ENCODE measurements at places on chromosomes 13 and 19.

GRCh38 chr13:110424569-110425443 lies 117.7 kb downstream of the COL4A2 start:
- DNase-seq, result no peak

DNA sequence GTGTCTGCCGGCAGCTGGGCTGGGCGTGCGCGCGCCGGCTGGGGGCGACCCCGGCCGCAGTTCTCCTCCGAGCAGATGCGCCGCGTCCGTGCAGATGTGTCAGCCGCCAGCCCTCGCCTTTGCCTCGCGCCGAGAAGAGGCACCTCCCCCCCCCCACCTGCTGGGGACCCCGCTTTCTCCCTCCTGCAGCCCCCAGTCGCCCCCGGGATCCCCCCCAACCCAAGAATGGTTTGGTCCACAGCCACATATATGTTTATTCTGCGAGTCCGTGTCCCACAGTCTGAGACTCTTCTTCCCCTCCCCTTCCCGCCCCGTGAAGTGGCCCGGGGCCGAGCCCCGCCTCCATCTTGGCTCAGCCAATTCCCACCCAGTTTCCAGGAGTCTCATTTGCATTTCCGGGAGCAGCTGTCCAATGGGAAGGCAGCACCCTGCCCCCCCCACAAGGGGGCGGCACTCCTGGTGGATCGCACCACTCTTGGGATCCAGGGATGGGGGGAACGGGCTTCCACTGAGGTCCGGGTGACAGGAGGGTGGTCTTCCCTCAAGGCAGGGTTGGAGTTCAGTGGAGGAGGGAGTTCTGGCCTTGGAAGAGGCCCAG lies 8.6 kb downstream of the ISOC2 start:
- peak; percentile 83 for DNase-seq

DNA sequence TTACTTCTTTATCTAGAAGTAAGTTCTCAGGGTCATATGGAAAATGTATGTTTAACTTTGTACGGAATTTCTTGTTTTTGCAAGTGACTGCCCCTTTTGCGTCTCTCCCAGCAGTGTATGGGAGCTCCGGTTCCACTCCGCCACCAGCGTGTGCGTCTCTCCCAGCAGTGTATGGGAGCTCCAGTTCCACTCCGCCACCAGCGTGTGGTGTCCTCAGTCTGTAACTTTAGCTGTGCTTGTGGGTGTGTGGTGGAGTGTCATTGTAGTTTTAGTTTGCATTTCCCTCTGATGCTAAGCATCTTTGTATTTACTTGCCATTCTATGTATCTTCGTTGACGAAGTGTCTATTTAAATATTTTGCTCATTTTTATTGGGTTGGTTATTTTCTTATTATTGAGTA lies 2.4 kb downstream of the CUL4A start:
- DNase-seq, result no peak

GRCh38 chr13:77574096-77574495 lies 38.6 kb downstream of the SCEL start:
- no peak for DNase-seq

GRCh38 chr19:48182434-48182833 lies 12.0 kb downstream of the ZSWIM9 start:
- DNase-seq, result no peak

- DNase-seq, result no peak
Measured at GRCh38 chr13:111058796-111059506, 56.2 kb upstream of the ARHGEF7 start.

DNA sequence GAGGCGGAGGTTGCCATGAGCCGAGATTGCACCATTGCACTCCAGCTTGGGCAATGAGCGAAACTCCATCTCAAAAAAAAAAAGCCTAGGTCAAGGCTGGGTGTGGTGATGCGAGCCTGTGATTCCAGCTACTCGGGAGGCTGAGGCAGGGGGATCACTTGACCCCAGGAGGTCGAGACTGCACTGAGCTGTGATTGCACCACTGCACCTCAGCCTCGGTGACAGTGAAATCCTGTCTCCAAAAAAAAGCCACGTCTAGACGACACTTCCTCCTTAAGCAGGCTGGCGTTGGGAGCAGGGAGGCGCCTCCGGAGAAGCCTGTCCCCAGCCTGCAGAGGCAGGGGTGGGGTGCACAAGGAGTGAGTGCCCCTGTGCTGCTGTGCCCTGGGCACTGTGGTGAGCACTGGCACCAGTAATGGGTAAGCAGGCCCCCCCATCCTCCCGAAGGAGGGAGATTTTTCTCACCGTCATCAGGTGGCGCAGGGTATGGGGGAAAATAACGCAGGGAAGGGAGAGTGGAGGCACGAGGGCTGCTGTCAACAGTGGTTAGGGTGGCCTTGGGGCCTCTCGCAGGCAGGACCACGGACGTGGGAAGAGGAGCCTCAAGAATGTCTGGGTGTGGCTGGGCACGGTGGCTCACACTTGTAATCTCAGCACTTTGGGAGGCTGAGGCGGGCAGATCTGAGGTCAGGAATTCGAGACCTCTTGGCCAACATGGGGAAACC lies 706 bp downstream of the P2RY11 start:
- DNase-seq, result no peak

- no peak for DNase-seq
Measured at GRCh38 chr13:112466132-112467058, 90.2 kb downstream of the SPACA7 start.

- DNase-seq, result no peak
Measured at GRCh38 chr19:54099190-54099902, 1.3 kb downstream of the OSCAR start.

- no peak for DNase-seq
Measured at GRCh38 chr19:7505288-7505681, 10.6 kb upstream of the ZNF358 start.

DNA sequence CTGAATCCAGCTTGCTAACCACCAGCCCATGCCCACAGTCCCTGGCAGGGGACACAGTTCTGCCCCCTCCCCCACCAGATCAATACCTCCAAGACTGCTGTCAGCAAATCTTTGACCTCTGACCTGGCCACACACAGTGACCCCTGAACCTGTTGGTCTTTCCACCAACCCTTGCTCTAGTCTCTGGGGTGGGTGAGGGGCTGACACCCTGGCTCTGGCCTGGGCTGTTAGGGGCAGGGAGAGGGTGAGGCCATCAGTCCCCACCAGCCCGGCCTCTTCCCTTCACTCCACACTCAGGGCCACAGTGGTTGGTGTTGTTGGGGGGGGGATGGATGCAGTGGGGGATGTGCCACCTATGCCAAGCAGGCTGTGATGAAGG lies 21.8 kb upstream of the SLC7A10 start:
- no peak for DNase-seq

DNA sequence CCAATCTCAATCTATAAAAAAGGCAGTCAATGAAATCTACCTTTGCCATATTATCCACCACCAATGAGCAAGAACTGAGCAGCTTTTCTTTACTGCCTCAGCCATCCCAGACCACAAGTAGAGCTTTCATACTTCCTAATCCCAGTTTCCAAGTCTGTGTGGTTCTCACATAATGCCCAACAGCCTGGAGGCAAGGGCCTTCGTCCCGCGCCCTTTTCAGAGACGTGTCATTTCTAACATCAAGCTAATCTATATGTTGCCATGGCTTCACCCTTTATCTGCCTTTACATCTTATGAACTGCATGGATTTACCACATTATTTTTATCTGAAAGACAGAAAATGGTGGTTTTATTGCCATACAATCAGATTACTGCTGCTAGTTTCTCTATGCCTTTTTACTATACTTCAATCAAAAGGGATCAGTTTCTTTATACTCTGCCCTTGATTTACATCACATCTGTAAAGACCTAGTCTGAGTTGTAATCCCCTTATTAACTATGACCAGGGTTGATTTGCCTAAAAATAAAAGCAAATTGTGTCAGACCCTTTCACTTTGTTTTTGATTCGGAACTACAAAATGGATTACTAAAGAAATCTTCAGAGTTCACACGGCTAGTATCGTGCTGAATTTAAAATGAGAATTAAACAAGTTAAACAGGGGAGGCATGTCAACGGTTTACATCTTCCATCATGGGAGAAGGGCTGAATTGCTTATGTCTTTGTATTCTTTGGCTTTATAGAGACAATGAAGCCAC lies 5.9 kb downstream of the EFNB2 start:
- no peak for DNase-seq

DNA sequence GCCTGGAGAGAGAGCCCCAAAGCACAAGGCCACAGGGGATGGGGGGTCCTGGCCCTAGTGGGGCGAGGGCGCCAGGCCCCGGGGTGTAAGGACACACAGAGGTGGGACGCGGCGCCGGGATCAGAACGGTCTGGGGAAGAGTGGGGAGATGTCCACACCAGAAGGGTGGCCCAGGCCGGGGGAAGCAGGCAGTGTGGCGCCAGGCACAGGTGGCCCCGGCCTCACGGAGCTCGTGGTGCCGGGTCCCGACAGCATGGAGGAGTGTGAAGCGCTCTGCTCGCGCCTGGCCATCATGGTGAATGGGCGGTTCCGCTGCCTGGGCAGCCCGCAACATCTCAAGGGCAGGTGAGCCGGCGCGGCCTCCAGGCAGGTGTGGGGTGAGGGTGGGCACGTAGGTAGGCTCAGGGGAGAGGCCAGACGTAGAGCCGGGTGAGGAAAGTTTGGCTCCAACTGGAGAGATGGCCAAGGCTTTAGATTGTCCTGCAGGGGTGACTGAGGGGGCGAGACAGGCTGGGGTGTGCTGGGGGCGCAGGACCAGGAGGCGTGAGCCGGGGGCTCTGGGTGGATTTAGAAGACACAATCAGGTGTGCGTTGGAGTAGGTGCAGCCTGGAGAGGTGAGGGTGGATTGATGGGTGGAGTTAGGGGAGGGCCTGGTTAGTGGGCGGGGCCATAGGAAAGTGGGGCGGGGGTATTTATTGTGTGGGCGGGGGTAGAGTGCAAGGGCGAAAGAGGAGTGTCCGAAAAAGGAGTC lies 2.9 kb upstream of the ARHGAP45 start:
- DNase-seq, result no peak

GRCh38 chr13:68745502-68745901 lies 1362.1 kb upstream of the ATXN8OS start:
- no peak for DNase-seq

DNA sequence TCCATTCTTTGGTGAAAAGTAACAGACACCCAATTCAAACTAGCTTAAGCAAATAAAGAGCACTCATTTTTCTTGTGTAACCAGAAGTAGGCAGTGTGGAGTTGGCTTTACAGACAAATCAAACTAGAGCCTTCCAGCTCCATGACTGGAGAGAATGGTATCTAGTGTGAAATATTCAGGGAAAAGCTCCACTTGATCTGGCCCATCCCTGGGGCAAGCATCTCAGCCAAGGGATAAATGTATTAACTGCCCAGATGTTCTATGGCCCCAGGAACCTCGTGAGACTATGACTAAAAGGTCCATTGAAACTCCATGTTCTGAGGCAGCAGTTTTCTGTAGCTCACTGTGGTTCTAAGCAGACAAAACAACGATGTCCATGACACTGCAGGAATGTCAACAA lies 49.9 kb downstream of the TBC1D4 start:
- DNase-seq, result no peak

DNA sequence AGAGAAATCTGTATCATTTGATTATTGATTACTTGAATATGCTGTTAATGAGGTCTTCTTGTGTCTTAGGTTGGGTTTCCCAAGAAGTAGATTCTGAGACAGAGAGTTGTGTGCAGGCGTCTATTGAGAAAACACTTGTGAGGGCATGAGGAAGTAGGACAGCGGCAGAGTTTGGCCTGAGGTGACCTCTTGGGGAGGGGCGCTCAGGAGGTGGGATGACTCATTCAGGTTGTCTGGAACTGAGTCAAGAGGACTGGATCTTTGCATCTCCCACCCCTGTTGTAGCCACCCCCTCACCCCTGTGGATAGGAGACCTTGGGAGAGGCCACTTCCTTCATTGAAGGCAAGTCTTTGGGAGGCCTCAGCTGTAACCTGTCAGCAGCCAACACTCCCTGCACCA lies 35.2 kb upstream of the WDFY2 start:
- no peak for DNase-seq

- DNase-seq, result no peak
Measured at GRCh38 chr13:43030548-43030947, 7.2 kb downstream of the DNAJC15 start.

GRCh38 chr13:98272549-98272948 lies 95.5 kb upstream of the RNF113B start:
- no peak for DNase-seq

DNA sequence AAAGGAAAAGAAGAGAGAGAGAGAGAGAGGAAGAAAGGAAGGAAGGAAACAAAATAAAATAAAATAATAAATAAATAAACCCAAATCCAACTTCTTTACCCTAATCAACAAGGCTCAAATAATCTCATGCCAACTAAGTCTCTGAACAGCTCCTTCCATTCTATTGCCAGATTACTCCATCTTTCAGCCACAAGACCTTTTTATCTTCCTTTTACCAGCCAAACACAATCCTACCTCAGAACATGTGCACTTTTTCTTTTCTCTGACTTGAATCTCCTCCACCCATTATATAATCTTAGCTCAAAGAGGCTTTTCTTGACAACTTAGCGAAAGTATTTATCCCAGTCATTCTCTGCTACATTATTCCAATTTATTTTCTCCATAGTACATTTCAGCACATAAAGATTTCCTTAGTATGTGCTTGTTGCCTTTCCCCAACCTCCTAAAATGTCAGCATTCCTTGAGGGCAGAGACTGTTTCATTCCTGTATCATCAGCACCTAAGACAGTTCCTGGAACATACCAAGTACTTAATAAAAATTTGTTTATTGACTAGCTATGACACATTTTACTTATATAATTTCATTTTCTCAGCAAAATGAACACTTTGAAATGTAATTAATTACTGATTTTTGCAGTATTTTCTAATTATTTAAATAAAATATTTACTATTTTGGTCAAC lies 33.5 kb upstream of the USPL1 start:
- DNase-seq, result no peak

GRCh38 chr13:100156788-100157187 lies 67.9 kb downstream of the PCCA start:
- no peak for DNase-seq

DNA sequence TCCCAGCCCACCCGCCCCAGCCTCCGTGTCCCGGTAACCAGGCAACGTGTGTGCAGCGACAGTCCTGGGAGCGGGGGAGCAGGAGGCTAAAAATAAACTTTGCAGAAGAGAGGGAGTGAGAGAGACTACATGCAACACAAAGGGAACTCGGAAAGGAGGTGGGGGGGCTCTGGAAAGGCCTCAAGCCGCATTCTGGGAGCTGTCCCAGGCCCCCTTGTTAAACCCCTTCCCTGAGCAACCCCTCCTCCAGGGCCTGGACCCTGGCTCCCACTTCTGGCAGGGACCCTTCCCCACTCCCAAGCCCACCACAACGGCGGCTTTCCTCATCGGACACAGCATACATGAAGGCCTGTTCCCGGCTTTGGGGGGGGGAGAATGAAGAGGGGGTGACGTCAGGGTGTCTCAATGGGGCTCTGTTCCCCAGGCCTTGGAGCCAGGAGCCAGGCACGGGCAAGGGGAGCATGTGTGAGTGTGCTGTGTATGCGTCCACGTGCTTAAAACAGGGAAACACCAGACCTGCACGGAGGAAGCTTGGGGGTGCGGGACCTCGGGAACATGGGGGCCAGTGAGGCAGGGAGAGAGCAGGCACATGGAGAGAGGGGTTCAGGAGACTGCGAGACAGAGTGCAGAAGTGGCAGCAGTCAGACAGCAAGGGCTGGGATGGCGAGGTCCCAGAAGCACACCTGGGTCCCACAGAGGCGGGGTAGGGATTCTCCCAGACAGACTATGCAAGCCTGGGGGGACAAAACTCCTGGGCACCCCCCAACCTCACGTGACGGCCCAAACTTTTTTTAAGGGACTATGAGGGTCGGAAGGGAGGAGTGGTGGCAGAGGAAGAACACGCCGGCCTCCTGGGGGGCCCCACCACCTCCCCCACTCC lies 2.3 kb downstream of the ERF start:
- DNase-seq, result no peak

All from NCI-H187 treated with DMSO at 0.1 percent for 48 hours (cell line).